ENCODE measurements at places on chromosomes 2 and 18.

GRCh38 chr2:233011268-233011650, 1.8 kb downstream of the NGEF start:
- no peak for DNase-seq

DNA sequence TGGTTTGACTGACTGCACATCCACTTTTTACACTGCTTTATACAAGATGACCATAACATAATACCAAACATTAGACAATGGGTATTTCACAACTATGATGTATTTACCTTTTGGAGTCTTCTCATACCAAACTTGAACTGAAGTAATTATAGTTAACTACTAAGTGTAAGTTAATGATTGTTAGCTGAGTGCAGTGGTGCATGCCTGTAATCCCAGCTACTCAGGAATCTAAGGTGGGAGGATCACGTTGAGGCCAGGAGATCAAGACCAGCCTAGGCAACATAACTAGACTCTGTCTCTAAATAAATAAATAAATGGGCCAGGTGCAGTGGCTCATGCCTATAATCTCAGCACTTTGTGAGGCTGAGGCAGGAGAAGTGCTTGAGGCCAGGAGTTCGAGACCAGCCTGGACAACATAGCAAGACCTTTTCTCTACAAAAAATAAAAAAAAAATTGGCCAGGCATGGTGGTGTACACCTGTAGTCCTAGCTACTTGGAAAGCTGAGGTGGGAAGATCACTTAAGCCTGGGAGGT, 44.9 kb upstream of the ORC2 start:
- DNase-seq = no peak

DNA sequence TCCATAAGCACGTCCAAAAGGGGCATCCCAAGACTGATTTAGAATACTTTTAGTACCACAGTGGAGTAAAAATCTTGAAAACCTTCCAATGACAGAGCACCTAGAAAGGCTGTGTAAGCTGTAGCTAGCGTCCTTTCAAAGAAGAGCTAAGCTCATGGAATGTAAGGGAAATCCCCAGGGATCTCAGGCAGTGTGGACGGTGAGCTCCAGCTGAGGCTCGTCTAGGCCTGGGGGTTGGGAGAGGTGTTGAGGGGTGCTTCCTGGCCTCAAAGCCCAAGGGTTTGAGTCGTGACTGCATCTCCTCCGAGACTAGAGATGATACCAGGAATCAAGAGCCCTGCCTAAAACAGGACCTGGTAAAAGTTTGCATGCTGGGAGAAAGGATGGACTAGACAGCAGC, 7.6 kb downstream of the CTIF start:
- DNase-seq = no peak

- no peak for DNase-seq
Observed at GRCh38 chr2:48508461-48509124, 21.4 kb upstream of the STON1 start.

DNA sequence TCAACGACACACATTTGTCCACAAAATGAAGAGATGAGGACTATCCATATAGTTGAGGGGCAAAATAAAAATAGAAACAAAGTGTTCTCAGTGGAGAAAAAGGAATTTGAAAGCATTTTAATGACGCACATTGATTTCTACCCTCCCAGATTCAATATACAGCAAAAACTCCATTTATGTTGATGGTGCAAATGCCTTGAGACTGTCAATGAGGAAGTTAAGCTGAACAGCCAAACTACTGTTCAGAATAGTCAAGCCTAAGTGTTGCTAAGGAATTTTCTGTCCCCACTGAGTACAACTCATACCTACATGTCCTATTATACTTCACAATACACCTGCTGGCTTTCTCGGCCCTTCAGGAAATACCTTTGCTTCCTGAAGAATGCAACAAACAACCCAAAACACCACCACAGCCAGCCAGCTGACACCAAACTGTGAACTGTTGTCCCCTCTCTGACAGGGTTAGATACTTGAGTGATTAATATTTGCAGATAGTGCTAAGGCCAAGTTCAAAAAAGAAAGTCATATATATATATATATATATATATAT, 27.8 kb upstream of the DARS1 start:
- no peak for DNase-seq

GRCh38 chr18:35998967-35999366, 26.5 kb downstream of the RMP24 start:
- no peak for DNase-seq

- peak; percentile 69 for DNase-seq
Observed at GRCh38 chr2:223613017-223613950, 11.1 kb upstream of the SCG2 start.

DNA sequence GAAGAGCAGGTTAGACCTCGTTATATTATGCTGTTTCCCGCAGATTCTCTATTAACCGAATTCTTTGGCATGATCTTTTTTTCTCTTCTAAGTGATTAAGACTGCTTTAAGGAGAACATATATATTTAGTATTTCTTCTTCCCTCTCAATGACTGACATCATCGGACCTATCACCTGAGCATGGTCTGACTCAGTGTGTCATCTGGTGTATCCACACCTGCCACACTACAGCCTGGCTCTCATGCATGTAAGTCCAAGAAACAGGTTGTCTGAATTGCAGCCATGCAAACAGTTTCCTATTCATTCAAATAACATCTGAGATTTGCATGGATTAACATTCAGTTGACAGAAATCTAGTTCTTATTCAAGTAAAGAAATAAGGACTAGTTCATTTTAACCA, 55.1 kb upstream of the CWC22 start:
- DNase-seq = no peak

DNA sequence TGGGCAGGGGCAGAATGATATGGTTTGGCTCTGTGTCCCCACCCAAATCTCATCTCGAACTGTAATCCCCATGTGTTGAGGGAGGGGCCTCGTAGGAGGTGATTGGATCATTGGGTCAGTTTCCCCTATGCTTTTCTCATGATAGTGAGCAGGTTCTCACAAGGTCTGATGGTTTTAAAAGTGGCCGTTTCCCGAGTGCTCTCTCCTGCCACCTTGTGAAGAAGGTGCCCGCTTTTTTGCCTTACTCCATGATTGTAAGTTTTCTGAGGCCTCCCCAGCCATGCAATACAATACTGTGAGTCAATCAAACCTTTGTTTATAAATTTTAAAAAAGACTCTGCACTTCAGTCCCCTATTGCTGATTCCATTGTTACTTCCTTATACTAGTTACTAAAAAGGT, 82.9 kb upstream of the CDKL4 start:
- DNase-seq = no peak

GRCh38 chr2:132757002-132757589, 87.1 kb upstream of the LYPD1 start:
- DNase-seq = no peak

- no peak for DNase-seq
Observed at GRCh38 chr2:100812573-100812972, 7.4 kb upstream of the NPAS2 start.

- DNase-seq = no peak
Observed at GRCh38 chr18:8416212-8417019, 192.8 kb upstream of the RAB12 start.

DNA sequence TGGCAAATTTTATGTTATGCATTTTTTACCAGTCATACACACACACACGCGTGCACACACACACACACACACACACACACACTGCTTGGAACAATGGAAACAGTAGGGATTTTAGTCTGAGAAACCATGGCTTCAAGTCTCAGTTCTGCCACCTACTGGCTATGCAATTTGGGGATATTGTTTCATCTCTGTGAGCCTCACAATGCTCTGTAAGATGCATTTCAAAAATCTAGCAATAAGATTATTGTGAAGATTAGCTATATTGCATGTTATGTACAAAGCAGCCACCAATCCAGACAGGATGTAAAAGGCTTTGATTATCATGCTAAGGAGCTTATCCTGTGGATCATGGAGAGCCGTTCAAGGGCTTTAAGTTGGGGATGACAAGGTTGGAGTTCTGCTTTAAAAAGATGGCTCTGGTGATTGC, 401.4 kb downstream of the NBAS start:
- DNase-seq = peak; percentile 13
